ENCODE measurements at places on chromosomes 5 and 9.

DNA sequence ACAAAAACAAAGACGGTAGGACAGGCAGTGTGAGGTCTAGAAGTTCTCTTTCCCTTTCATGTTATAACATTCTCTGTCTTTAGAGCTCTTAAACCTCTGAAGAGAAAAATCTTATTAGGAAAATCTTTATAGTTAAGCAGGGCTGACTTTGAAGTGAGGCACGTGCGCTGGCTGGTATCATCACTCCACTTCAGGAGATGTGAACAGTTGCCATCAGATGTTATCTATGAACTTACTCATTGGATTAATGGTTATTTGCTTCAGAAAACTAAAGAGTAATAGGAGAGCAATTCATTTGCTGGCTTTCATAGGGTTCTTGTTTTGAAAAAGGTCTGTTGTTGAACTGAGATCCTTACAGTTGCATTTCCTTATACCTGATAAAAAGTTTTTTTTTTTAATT, 25.7 kb downstream of the LRRTM2 start:
- no peak for DNase-seq

DNA sequence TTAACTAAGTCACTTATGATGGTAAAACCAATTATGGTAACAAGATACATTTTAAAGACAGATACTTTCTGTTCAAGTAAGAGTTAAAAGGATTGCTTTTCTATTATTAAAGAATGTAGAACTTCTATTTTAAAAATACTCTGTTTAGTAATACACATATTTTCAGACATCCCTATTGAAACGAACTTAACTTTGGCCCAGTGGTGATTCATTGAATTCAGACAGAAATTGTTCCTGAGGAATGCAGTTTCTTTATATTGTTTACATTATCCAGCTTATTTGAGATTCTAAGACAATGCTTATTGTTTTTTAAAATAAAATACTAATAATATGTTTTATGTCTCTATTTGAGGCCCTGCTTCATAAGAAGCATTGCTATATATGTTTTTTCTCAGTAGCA, 816.4 kb downstream of the SEMA5A start:
- DNase-seq = no peak

DNA sequence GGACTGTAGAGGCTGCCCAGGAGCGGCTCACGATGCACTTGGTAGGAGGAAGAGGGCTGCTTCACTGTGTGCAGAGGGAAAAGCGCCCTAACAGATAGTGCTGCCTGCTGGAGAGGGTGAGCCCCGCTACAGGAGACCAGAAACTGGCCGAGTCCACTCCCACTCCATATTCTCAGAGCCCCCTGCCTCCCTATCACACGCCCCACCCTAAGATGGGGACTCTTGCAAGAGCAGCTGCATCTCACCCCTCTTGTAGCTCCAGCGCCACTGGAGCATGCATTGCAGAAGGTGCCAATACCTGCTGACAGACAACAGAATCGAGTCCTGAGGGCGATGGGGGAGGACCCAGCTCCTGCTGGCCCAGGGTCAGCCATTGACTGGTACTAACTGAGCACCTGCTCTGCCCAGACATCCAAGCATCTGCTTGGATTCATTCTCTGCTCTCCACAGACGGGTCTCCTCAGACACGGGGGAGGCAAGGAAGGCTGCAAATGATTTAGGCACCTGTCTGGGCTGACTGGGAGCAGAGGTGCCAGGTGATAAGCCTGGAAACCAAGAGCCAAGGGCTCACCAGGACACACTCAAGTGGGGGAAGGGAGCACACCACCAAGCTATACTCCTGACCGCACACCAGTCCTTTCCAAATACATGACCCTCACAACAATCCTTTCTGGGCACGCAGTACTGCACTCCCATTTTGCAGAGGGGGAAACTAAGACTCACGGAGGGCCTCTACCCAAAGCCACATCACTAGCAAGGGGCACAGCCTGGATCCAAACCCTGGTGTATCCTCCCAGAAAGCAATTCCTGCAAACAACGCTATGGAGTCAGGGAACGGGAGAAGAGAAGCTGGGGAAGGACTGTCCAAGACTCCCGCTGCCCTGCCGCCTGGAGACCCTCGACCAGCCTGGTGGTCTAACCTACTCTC, 1.6 kb downstream of the BICD2 start:
- DNase-seq = no peak

GRCh38 chr9:18893491-18893890, 139.5 kb downstream of the SAXO1 start:
- no peak for DNase-seq

DNA sequence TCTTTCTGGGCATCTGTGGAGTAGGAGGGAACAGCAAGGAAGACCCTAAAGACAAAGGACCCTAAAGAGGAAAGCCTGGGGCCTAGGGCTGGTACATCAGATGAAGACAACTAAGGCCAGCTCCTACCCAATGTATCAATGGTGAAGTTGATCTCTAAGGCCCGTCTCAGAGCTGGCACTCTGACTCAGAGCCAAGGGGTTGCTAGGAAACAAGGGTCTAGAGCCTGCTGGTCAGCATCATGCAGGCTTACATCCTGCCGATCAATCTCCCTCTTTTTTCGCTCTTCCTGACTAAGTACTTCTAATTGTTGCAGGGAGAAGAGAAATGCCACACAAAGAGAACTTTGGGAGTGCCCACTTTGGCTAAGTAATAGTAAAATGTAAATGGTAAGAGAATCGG, 26.2 kb downstream of the TRIM32 start:
- no peak for DNase-seq

Measured in right renal pelvis (tissue), 4 donors.